ENCODE measurements at places on chromosomes 12 and 14.

- H3K4me3 ChIP-seq, result no peak overlapping the region
- H3K36me3 ChIP-seq, result no peaks in the 10 kb centered on the region
These were observed 6.2 kb downstream of the PGF start for GRCh38 chr14:74949191-74949601.

- H3K27me3 ChIP-seq, result no peaks in the 10 kb centered on the region
- H3K36me3 ChIP-seq, result peaks cover 3% of the 10 kb centered on the region
- H3K4me1 ChIP-seq, result peaks cover 42% of the 10 kb centered on the region
- no peak overlapping the region for H3K4me3 ChIP-seq
These were observed 49.4 kb upstream of the ZFP36L1 start for GRCh38 chr14:68842298-68842697.

DNA sequence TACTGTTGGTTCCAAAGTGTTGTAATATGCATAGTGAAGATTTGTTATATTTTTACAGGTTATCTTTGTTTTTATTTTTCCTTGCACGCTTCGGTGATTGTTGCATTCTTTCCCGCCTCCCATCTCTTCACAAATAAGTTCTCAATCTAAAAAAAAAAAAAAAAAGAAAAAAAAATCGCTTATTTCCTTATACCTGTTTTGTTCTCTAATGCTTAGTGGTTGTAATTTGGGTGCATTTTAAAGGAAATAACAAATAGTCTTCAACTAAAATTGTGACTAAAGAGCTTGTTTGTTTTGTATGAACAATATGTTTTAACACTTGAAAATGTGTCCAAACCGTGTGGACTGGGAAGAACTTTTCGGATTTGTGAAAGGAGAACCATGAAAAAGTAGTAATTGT is 1.5 kb downstream of the CAND1 start:
- peaks cover 48% of the 10 kb centered on the region for H3K36me3 ChIP-seq
- peak overlapping the region; percentile 97 for H3K4me3 ChIP-seq
- H3K4me1 ChIP-seq, result peaks cover 60% of the 10 kb centered on the region
- H3K27ac ChIP-seq, result peak overlapping the region; percentile 99

DNA sequence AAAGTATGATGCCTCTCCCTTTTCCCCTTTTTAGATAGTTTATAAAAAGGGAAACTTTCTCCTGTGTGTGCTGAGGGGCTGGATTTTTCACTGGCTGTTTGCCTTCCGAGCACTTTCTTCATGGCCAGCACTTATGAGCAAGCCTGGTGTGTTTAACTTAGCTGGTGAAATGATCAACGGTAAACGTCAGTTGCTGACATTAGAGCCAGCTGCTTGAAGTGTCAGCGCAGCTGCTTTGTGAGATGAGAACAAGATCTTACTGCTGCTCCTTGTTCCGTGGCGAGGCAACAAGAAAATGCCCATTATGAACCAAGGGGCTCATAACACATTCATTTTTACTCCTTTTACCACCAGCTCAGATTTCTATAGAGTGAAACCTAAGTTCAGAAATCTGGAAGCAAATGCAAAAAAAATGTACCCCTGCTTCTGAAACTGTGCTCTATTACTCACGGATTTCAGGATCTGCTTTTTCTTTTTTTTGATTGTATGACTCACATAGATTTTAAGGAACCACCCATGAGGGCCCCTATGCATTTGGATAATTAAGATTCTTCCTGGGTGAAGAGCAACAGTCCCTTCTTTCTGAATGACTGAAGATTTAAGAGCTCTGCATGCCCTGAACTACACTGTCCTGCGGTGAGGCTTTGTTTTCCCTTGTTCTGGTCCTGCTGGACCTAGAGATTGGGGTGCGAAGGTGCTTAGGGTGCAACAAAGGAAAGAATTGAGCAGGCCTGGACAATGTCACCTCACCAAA is 74.3 kb upstream of the CPM start:
- H3K4me3 ChIP-seq, result no peak overlapping the region
- no peaks in the 10 kb centered on the region for H3K36me3 ChIP-seq
- H3K4me1 ChIP-seq, result peaks cover 15% of the 10 kb centered on the region
- no peak for DNase-seq
- peak overlapping the region; percentile 9 for H3K27ac ChIP-seq

- no peaks in the 10 kb centered on the region for H3K27me3 ChIP-seq
- H3K4me1 ChIP-seq, result no peaks in the 10 kb centered on the region
- no peak overlapping the region for H3K4me3 ChIP-seq
- H3K27ac ChIP-seq, result no peak overlapping the region
- H3K36me3 ChIP-seq, result no peaks in the 10 kb centered on the region
These were observed 222.5 kb downstream of the TMEM117 start for GRCh38 chr12:44058366-44058765.

GRCh38 chr12:31317471-31318395 is 8.2 kb downstream of the SINHCAF start:
- peak overlapping the region; percentile 100 for H3K4me3 ChIP-seq
- H3K27ac ChIP-seq, result peak overlapping the region; percentile 98
- no peaks in the 10 kb centered on the region for H3K27me3 ChIP-seq
- DNase-seq, result no peak
- H3K36me3 ChIP-seq, result peaks cover 66% of the 10 kb centered on the region
- peaks cover 82% of the 10 kb centered on the region for H3K4me1 ChIP-seq

DNA sequence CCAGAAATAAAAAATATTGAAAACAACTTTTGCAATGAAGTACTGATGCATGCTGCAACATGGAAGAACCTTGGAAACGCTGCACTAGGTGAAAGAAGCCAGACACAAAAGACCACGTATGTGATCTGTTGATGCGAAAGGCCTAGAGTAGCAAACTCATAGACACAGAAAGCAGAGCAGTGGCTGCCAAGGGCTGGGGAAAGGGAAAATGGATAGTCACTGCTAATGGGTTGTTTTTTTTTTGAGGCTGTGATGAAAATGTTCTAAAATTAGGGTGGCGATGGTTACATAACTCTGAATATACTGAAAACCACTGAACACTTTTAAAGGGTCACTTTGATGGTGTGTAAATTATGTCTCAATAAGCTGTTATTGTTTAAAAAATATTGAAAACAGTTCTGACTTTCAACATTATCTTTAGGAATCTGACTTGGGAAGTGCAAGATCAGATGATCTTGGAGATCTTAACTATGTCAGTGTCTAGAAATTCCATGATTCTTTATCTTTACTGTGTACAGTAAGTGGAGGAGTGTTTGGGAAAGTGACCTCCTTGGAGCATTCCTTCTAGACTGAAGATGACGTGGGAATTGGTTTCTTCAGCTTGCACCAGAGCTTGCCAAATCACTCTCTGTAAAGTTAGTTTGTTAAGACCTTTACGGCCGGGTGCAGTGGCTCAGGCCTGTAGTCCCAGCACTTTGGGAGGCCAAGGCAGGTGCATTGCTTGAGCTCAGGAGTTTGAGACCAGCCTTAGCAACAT is 12.4 kb downstream of the MLXIP start:
- peaks cover 48% of the 10 kb centered on the region for H3K36me3 ChIP-seq
- peaks cover 40% of the 10 kb centered on the region for H3K4me1 ChIP-seq
- no peak overlapping the region for H3K4me3 ChIP-seq

- peaks cover 5% of the 10 kb centered on the region for H3K27me3 ChIP-seq
- peak; percentile 71 for DNase-seq
- H3K36me3 ChIP-seq, result no peaks in the 10 kb centered on the region
- H3K27ac ChIP-seq, result peak overlapping the region; percentile 90
These were observed 6.7 kb downstream of the VASH1 start for GRCh38 chr14:76767681-76768656.

DNA sequence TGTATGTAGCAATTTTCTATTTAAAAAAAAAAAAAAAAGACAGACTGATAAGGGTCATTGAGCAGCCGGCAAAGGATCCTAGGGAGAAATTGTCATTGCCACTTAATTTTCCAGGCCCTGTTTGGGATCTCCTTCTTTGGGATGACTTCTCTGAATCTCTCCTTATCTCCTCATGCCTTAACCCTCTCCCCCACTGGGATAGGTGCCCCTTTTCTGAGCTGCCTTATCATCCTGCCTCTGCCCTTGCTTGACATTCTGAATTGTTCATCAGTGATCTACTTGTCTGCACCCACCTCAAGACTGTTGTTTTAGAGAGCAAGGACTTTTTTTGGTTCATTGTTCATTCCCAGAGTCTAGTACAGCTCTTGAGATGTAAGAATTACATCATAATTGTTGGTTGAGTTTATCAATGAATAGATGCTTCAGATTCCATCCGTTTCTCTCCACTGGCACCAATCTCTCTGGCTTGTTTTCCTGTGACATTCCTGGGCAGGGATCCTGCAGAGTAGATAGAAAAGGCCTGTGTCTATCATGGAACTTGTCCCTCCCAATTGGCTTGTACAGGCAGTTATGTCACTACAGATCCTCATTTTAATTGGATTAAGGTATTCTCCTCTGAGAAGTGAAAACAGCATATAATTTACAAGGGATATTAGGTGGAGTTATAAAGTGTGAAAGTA is 42.6 kb downstream of the SOCS2 start:
- H3K4me1 ChIP-seq, result no peaks in the 10 kb centered on the region
- H3K36me3 ChIP-seq, result no peaks in the 10 kb centered on the region
- no peak overlapping the region for H3K27ac ChIP-seq
- no peak overlapping the region for H3K4me3 ChIP-seq
- H3K27me3 ChIP-seq, result peaks cover 20% of the 10 kb centered on the region
- no peak for DNase-seq

GRCh38 chr12:124053851-124054250 is 80.8 kb downstream of the ZNF664 start:
- DNase-seq, result no peak
- peaks cover 6% of the 10 kb centered on the region for H3K27me3 ChIP-seq
- no peaks in the 10 kb centered on the region for H3K36me3 ChIP-seq

GRCh38 chr14:105138551-105139111 is 29.9 kb downstream of the JAG2 start:
- no peak for DNase-seq
- no peak overlapping the region for H3K4me3 ChIP-seq
- no peaks in the 10 kb centered on the region for H3K36me3 ChIP-seq
- no peaks in the 10 kb centered on the region for H3K27me3 ChIP-seq

DNA sequence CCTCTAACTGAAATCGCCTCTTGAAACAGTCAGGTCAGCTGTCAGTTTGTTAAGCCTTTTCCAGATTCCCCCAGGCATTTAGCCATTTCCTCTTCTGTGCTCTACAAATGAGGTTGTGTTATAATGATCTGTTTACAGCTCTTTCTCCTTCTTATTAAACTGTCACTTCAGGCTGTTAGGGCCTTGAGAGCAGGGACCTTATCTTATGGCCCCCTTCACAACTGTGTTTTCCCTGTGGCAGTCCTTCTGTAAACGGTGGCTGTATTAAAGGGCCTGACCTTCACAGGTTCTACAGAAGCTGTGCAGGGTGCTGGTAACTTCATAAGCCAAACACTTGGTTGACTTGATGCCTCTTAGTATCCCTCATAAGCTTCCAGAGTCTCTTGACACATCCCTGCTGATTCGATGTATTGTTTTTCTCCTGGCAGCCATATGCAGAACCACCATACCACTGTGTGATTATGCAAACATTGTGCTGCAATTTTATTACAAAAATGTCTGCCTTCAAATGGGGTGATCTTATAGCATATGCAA is 104.7 kb downstream of the PLEKHA5 start:
- peaks cover 10% of the 10 kb centered on the region for H3K4me1 ChIP-seq
- no peak for DNase-seq
- no peaks in the 10 kb centered on the region for H3K27me3 ChIP-seq
- no peak overlapping the region for H3K27ac ChIP-seq
- no peak overlapping the region for H3K4me3 ChIP-seq
- H3K36me3 ChIP-seq, result no peaks in the 10 kb centered on the region

GRCh38 chr12:123859035-123859434 is 96.9 kb downstream of the DNAH10 start:
- no peak for DNase-seq
- H3K36me3 ChIP-seq, result no peaks in the 10 kb centered on the region
- H3K27ac ChIP-seq, result no peak overlapping the region
- peaks cover 2% of the 10 kb centered on the region for H3K27me3 ChIP-seq
- no peak overlapping the region for H3K4me3 ChIP-seq
- no peaks in the 10 kb centered on the region for H3K4me1 ChIP-seq

- H3K27me3 ChIP-seq, result no peaks in the 10 kb centered on the region
- H3K4me1 ChIP-seq, result no peaks in the 10 kb centered on the region
- no peak overlapping the region for H3K27ac ChIP-seq
These were observed 43.4 kb upstream of the LIMA1 start for GRCh38 chr12:50326590-50327284.

- H3K4me1 ChIP-seq, result no peaks in the 10 kb centered on the region
- no peak overlapping the region for H3K27ac ChIP-seq
- no peaks in the 10 kb centered on the region for H3K36me3 ChIP-seq
- H3K27me3 ChIP-seq, result no peaks in the 10 kb centered on the region
- H3K4me3 ChIP-seq, result no peak overlapping the region
- no peak for DNase-seq
These were observed 174.8 kb downstream of the LRIG3 start for GRCh38 chr12:58745348-58746125.

DNA sequence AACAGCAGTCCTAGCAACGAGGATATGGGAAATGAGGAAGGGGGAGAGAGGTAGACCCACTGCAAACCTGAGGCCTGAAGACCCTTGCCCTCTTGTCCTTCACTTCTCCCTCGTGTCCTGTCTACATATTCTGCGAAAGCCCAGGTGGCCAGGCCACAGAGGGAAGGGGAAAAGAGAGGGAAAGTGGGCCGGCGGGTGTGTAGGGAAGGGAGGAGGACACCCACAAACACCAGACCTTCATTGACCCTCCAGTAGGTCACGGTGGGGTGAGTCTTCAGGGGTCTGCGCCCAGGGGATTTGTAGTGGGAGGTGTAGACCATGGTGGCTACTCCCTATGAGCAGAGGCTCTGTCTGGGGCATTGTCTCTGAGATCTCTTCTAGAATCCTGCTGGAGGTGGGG is 3.8 kb downstream of the FAIM2 start:
- no peak for DNase-seq
- H3K27me3 ChIP-seq, result peaks cover 8% of the 10 kb centered on the region
- peaks cover 15% of the 10 kb centered on the region for H3K4me1 ChIP-seq
- H3K4me3 ChIP-seq, result no peak overlapping the region
- H3K27ac ChIP-seq, result no peak overlapping the region

DNA sequence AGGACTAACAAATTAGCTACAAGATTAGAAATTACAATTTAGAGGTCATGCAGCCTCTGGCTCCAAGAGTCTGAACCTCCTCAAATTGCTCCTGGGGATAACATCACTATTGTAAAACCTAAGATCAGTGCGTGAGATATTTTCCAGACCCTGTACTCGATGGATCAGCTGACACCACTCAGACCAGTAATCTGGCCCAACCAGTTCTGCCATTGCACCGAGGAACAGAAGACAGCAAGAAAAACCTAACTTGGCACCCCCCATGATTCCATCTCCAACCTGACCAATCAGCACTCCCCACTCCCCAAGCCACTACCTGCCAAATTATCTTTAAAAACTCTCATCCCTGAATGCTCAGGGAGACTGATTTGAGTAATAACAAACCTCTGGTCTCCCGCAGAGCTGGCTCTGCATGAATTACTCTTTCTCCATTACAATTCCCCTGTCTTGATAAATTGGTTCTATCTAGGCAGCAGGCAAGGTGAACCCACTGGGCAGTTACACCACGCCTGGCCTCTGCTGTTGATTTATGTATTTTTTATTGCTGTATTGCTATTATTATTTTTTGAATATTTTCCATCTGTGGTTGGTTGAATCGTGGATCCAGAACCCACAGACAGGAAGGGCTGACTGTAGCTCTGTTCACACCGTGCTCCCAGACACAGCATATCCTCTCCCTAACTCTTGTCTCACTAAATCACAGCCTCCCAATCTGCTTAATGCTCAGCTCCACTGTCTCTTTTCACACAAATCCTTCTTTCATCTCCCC is 9.2 kb downstream of the HEBP1 start:
- no peak overlapping the region for H3K4me3 ChIP-seq
- DNase-seq, result no peak
- no peak overlapping the region for H3K27ac ChIP-seq
- no peaks in the 10 kb centered on the region for H3K27me3 ChIP-seq

- peak; percentile 77 for DNase-seq
- peak overlapping the region; percentile 93 for H3K27ac ChIP-seq
- no peaks in the 10 kb centered on the region for H3K27me3 ChIP-seq
- peaks cover 13% of the 10 kb centered on the region for H3K36me3 ChIP-seq
- peak overlapping the region; percentile 99 for H3K4me3 ChIP-seq
These were observed 2.6 kb upstream of the BCL11B start for GRCh38 chr14:99274346-99275221.

Measured in activated T-cell treated with anti-CD3 and anti-CD28 coated beads, Interleukin-2, amount 50 U/mL, for 24 hours (primary cell).